ENCODE measurements at places on chromosomes 12 and 14.

GRCh38 chr14:46887144-46887543, 235.6 kb upstream of the RPL10L start:
- no peak for DNase-seq

DNA sequence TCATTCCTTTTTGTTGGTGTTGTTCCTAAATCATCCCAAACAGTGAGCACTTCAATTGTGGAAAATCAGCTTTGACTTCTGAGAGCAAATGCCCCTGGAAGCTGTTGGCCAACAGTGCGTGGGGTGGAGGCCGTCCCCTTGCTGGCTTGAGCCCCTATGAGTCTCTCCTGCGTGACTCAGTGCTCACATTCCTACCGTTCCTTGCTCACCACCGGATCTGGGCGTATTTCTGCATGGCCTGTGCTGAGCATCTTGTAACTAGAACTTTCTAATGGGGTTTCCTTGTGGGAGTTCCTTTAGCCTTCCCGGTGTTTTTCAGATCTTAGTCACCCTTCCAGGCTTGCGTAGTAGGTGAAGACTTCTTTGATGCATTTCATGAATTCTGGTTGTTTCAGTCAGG, 14.7 kb downstream of the SERPINA1 start:
- DNase-seq = no peak

- no peak for DNase-seq
Observed at GRCh38 chr14:105207460-105207901, 26.4 kb upstream of the NUDT14 start.

DNA sequence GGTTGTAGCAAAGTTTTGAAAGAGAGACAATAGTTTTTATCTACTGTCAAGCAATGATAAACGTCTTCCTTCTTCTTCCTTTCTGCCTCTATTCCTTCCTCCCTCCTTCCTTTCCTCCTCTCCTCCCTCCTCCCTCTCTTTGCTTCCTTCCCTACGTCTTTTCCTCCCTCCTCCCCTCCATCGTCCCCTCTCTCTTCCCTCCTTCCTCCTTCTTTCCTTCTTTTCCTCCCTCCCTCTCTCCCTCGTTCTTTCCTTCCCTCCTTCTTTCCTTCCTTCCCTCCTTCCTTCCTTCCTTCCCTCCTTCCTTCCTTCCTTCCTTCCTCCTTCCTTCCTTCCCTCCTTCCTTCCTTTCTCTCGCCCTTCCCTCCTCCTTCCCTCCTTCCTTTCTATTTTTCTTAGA, 82.8 kb upstream of the KCNA1 start:
- no peak for DNase-seq

GRCh38 chr14:43200519-43200918, 1306.6 kb downstream of the FSCB start:
- DNase-seq = no peak

DNA sequence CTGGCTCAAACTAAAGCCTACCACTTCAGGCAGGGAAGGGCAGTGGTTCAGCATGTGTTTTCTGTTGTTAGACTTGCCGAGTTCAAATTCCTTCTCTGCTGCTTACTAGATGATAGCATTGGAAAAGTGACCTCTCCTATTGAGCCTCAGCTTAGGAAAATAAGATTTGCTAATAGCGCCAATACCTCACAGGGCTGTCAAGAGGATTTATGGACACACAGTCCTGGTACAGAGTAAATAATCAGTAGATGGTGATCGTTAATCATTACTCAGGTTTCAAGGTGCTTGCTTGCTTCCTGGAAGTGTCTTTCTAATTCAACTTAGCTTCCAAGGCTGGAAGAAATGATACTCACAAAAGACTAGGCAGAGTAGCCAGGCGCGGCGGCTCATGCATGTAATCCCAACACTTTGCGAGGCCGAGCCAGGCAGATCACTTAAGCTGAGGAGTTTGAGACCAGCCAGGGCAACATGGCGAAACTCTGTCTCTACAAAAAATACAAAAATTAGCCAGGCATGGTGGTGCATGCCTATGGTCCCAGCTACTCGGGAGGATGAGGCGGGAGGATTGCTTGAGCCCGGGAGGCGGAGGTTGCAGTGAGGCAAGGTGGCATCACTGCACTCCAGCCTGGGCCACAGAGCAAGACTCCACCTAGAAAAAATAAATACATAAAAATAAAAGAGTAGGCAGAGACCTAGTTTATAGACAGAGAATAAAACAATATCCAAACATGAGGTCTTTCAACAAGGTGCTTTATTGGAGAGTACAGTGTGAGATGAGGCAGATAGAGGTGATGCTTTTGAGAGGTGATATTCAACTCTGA, 6.0 kb downstream of the PLA2G1B start:
- DNase-seq = no peak

GRCh38 chr12:81078469-81079196, 754 bp downstream of the ACSS3 start:
- no peak for DNase-seq

DNA sequence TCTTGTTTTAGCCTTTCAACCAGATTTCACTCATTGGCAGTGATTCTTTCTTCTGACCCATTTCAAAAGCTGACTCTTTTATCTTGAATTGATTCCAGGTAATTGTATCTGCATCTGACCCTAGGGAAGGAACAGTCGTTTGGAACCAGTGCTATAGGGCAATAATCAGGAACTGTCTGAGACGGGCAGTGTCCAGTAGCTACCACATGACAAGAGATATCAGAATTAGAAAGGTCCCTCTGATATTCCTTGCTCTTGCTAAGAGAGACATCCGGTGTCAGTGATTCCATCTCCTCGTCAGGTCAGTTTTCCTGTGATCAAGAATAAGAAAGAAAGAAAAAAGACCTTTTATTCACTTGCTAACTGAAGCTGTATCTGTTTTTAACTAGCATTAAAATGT, 47.8 kb upstream of the PDE3A start:
- no peak for DNase-seq

DNA sequence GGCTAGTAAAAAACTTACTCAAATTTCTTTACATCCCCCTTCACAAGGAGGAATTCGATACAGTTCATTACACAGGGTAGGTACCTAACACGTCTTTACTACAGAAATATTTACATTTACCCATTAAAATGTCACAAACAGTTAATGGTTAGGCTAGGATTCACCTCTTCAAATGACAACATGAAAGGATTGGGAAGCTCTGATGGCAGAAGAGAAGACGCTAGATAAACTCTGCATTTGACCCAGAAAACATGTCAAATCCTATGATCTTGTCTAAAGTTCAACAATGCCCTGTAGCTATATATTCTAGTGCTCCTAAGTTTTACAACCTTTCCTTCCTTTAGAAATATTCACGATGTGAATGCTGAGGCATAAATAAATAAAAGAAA, 64.8 kb downstream of the DENND5B start:
- no peak for DNase-seq

GRCh38 chr12:131950182-131950913, 606 bp downstream of the EP400 start:
- peak; percentile 39 for DNase-seq

DNA sequence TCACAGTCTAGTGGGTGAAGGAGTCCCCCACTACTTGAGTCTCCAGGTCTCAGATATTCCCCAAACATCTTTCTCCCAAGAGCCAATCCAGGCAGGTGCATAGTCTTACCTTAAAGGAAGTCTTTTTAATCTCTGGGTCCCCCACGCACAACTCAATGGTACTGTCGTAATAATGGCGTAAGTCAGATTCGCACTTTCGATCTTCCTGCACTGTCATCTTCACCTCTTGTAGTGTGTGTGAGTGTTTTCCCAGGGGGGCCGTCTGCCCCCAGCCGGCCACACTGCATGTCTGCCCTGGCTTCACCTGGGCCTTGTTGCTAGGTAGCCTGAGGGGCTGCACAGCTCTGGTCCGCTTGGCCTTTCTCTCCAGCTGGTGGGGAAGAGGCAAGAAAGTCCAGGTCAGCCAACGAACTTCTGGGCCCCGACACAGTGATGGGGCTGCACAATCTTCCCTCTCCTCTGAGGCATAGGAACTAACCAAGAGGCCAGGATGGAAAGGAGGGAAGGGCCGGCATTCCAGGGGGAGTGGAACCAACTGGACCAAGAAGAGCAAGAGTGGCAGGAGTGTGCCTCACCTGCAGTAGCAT, 2.1 kb downstream of the GZMB start:
- no peak for DNase-seq

GRCh38 chr14:24700511-24700910, 66.5 kb upstream of the GZMB start:
- DNase-seq = no peak

DNA sequence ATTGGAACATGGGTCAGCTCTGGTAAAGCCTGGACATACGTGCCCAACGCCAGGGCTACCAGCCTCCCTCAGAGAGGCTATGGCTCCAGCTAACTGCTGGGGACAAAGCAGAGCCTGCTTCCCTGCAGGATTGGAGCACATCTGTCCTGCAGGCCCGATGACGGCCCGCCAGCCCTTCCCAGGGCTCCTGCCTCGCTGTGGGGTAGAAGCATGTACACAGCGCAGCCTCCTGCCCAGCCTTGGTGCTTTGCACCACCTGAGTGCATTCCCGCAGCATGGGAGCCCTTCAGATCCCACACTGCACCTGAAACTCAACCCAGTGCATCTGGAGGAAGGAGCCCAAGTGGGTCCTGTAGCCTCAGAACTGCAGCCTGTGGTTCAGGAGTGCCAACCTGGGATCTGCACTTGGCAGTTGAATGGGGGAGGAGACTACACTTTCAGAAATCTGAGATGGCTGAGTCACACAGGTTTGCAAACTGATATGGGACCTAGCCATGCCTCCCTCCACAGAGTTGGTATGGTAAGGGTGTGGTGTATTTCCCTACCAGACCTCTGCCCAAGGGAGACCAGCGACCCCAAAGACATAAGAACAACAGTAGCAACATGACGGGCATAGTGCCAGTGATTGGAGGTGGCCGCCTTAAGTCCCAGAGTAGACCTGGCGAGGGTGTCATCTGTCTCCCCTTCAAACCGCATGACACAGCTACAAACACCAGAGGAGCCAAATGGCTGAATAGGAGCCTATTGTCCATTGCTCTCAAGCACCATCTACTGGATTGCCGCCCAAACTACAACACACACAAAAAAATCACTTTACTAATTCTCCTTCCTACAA, 273.9 kb upstream of the MIS18BP1 start:
- no peak for DNase-seq

- no peak for DNase-seq
Observed at GRCh38 chr14:64760916-64761315, 56.7 kb downstream of the PLEKHG3 start.

DNA sequence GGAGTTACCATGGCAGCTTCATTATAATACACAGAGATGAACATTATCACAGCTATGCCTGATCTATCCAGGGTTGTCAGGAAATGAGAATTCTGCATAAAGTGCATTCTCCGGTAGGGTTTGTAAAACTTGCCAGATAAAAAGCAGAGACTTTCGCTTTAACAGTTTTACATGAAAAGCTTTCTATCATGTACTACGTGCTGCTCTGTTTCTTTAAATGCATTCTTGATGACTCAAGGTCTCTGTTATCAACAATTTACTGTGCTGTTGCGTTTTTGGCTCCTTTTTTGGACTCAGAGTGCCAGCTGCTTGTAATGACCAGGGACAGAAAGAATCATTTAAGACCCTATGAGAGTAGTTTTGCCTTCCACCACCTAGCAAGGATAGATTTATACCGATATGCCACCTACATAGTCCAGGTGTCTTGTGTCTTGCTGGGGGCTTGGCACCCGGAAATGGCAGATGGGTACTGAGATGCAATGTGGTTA, 371.2 kb downstream of the BTG1 start:
- DNase-seq = no peak

- no peak for DNase-seq
Observed at GRCh38 chr12:74285773-74286172, 251.9 kb upstream of the ATXN7L3B start.

DNA sequence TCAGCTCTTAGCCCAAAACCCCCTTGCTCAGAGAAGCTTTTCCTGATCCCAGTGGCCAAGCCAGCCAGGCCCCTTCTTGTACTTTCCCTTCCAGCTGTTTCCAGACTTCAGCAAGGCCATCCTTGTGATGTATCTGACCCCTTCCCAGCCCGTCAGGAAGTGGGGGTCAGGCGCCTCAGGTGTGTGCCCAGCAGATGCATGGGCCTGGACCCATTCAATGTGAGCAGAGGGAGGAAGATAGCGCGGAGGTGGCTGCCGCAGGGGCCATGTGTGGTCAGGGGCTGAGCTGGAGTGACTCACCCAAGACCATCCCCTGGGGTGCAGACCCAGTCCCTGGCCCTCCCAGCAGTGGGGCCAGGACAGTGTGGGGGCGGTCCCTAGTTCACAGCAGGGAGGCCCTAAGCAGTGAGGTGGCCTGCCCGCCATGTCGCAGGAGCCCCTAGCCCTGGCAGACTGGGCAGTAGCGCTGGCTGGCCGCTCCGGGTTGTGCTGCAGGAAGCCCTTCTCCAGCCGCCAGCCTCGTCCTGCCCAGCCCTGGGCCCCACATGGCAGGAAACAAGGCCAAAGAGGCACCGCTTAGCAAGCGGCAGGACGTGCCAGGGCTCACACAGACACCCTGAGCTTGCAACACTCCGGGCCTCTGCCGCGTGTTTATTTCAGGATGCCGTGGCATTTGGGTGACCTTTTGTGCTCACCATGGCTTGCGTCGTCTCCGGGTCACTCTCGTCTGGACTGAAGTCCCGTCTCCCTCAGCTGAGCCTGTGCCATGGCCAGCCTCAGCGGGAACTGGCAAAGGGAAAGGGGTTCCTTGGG, 12.0 kb downstream of the ADSS1 start:
- no peak for DNase-seq
